ENCODE measurements at places on chromosomes 1 and 21.

DNA sequence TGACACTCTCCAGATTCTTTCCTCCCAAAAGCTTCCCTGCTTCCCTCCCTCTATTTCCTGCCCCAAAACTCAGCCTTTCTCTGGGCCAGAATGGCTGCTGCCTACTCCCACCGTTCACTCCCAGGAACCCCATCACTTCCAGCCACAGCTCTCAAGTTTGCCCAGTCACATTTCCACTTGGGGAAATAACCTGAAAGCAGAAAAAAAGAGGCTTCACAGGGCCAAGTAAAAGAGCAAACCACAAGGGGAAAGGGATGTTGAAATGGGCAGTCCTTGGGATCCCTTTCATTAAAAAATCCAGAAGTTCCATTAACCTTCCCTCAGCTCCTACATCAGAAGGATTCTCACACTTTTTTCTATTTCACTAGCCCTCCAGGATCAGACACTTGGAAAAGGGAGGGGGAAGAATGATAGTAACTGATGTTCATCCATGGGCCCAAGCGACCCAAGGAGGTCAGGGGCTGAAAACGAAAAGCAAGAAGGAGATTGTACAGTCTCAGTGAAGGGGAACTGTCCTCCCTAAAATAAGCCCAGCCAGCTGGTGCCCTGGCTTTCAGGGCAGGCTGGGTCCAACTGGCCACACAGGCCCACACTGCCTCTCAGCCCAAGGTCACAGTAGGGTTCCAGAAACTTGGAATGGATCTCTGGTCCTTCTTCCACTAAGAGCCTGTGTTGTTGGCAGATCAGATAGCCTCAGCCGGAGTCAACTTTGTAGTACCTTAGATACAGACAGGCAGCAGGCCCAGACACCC lies 49.7 kb downstream of the DMAP1 start:
- DNase-seq: no peak

DNA sequence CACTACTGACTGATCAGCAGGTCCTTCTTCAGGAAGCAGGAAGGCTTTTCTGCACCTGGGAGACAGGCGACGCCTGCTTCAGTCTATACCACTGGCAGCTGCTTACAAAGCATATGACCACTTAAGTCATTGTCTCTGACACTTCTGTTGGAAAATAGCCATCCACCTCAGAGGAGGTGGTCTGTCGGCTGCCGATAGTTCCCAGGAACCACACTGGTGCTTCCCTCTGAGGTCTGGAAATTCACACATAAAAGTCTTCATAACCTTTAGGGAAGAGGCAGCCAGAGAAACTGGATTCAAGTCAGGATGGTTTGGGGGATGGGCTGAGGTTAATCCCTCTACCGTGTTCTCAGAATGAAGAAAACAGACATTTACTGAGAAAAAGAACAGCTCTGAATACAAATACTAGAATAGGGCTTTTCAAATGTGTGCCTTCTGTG lies 15.6 kb upstream of the SRP9 start:
- no peak for DNase-seq

DNA sequence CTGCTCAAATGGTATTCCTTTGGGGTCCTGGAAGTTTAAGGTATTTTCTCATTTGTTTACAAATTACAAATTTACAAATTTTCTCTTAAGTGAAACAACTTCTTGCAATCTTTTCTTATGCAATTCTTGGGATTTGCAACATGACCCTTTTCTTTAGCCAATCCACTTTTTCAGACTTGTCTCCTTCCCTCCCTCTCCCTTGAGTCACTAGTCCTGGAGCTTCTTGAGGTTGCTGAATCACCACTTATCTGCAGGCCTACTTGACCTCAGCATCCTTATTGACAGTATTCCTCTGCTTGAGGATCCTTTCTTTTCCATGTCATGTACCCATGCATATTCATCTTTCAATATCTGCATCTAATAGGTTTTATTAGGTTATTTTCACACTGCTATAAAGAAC lies 302.8 kb upstream of the ADAMTS5 start:
- DNase-seq: no peak

DNA sequence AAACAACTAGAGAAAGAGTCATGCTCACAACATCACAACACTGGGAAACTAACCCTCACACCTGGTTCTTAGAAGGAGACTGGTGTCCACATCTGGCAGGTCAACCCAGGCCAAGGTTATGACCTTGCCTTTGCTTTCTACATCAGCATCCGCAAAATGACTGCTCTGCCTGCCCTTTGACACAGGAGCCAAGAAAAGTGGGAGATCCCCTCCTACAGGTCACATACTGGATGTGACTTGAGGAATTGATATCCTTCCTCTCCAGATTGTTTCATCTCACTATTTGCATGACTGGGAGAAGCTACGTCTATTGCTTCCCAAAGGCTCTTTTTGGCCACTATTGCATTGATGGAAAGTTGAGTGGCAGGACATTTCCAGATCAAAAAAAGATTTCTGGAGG lies 115.5 kb downstream of the MIS18A start:
- no peak for DNase-seq

GRCh38 chr1:15146142-15146680 lies 7.3 kb upstream of the TMEM51 start:
- no peak for DNase-seq

- no peak for DNase-seq
Observed at GRCh38 chr1:178625695-178626094, 99.3 kb upstream of the RALGPS2 start.

DNA sequence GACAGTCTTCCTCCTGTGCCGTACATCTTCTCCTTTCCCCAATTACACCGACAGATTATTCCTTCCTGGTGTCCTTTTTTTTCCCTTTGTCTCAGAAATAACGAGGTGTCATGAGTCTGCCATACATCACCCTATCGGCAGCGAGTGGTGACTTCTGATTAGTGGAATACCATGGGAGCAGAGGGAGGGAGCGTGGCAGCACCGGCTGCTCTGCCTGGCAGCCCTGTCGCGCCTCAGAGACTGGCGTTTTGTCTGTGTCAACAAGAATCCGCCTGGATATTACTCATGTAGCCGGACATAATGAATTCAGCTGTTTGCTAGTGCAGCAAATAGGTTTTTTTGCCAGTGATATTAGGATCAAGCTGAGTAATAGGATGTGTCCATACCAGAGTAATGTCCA lies 51.8 kb downstream of the UTP25 start:
- no peak for DNase-seq

- DNase-seq: no peak
Observed at GRCh38 chr1:9782897-9783296, 40.9 kb downstream of the CLSTN1 start.

DNA sequence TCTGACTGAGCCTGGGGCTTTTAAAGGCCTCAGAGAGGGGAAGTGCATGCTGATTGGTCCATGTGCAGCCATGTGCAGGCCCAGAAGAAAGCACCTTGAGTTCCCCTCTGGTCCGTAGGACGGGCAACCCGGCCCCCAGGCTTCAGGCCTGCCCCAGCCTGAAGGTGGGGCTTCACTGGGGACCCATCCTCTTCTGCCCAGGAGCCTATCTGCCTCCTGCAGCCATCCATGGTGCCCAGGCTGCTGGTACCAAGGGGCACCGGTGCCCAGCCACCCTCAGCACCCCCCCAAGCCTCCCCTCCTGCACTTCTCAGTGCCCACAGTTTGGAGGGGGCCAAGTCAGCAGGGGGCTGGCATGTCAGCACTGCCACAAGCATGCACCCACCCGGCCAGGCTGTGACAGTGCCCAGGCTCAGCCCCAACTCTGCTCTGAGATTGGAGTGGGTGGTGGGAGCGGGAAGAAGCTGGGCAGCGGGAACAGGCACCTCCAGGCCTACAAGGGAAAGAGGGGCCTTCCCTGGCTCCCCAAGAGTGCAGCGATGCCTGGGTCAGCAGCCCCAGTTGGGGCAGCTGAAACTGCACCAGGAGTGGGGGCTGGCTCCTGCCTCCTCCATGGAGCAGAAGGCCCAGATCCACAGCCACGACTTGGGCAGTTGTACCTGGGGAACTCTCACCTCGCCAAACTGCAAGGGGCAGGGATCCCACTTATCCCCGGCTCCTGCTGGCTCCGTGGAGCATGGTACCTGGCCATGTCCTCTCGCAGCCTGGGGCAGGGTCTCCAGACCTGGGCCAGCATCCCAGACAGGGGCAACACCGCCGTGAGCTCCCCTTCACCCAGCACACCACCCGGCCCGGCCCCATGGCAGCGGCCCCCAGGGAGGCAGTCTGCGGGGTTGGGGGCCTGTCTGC lies 11.7 kb downstream of the COL6A2 start:
- no peak for DNase-seq

GRCh38 chr1:26520339-26520738 lies 9.2 kb upstream of the RPS6KA1 start:
- DNase-seq: no peak

DNA sequence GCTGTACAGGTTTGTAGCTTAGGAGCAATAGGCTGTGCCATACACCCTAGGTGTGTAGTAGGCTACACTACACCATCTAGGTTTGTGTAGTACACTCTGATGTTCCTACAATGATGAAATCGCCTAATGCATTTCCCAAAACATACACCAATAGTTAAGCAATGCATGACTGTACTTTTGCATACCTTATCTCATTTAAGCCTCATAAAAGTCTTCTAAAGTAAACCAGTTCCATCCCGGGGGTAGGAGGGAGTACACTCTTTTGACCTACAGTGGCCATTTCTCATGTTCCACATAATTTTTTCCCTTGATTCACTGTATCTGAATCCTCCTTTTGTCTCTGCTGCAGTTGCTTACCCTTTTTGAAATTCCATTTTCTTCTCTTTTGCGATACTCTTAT lies 12.2 kb downstream of the TRMT13 start:
- no peak for DNase-seq

DNA sequence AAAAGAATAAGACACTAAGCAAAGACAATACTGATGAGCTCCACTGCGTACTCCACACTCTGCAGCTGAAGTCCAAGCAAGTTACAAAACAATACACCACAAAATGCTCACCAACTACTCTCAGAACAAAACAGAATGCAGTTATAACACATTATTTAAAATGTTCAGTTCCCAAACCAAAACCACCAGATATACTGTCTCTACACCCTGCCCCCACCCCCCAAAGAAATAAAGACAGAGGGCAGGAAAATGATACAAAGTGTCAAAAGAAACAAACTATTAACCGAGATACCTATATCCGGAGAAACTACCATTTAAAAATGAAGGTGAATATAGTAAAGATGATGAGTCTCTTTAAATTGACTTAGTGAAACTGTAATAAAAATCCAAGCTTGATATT lies 623.0 kb downstream of the KIF26B start:
- no peak for DNase-seq

GRCh38 chr1:25019337-25020172 lies 89.5 kb upstream of the RUNX3 start:
- no peak for DNase-seq

GRCh38 chr1:78132174-78132947 lies 86.6 kb downstream of the GIPC2 start:
- no peak for DNase-seq

DNA sequence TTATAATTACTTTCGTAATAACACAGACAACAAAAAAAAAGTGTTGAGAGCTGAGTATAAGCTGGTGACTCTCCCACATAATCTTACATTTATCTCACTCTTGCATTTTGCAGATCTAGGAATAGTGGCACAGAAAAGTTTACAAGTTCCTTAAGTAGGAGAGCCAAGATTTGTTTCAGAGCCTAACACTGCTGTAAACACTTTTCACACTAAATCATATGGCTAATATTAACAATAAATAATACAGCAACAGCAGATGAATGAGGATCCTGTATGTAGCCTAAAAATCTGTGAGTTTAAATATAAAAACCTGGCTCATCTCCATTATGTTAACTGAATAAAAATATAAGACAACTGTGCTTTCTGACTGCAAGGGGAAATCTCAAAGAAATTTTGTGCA lies 846.5 kb upstream of the ADAMTS5 start:
- no peak for DNase-seq

GRCh38 chr1:80893115-80893514 lies 907.6 kb upstream of the ADGRL2 start:
- DNase-seq: no peak
